Occipital lobe (tissue), 3 donors: ENCODE measurements at places on chromosomes 11 and 22. TPM values are rescaled to one million over a fixed set of nuclear protein-coding genes. Genes with fewer than 3 reads are reported as not detected.

The GGTLC2 gene
- total RNA-seq = not detected

The CRYAB gene
- 10.3 TPM for total RNA-seq

The KBTBD4 gene
- total RNA-seq = 38.2 TPM

The TST gene
- total RNA-seq = 5.5 TPM

The LIF gene
- total RNA-seq = not detected

The SLC25A1 gene
- total RNA-seq = 30.3 TPM

The NAV2 gene
- total RNA-seq = 17.6 TPM

The RASSF10 gene
- 3.4 TPM for total RNA-seq

The APOA5 gene
- not detected for total RNA-seq

The OR6M1 gene
- total RNA-seq = not detected

The KCNQ1OT1 gene
- total RNA-seq = 2.8 TPM

The ST14 gene
- not detected for total RNA-seq

The MAP6 gene
- 83.6 TPM for total RNA-seq

The TMPRSS5 gene
- total RNA-seq = 3.0 TPM

The OR2AG1 gene
- not detected for total RNA-seq

The AMBRA1 gene
- total RNA-seq = 27.1 TPM

The OR6T1 gene
- not detected for total RNA-seq

The PTDSS2 gene
- 21.8 TPM for total RNA-seq

The CRYBB1 gene
- total RNA-seq = 0.62 TPM

The LMF2 gene
- total RNA-seq = 9.8 TPM

The TEX12 gene
- not detected for total RNA-seq

The HTR3A gene
- 0.31 TPM for total RNA-seq

The CACNA1I gene
- total RNA-seq = 6.7 TPM

The INPP5J gene
- total RNA-seq = 0.78 TPM

The NFAM1 gene
- total RNA-seq = 0.62 TPM

The PPP2R1B gene
- 17.9 TPM for total RNA-seq

The F2 gene
- total RNA-seq = 0.16 TPM

The FAT3 gene
- total RNA-seq = 172 TPM

The RAB38 gene
- 0.78 TPM for total RNA-seq

The OOSP4B gene
- total RNA-seq = not detected

The TPP1 gene
- 7.3 TPM for total RNA-seq
